Stimulated activated CD8-positive, alpha-beta memory T cell treated with anti-CD3 and anti-CD28 coated beads, Interleukin-4, amount 100 ng/mL, for 1 hour (primary cell): ENCODE measurements at places on chromosomes 4 and X.
A peak's percentile ranks its signal among the peaks of the same experiment; 100 is the strongest.

GRCh38 chr4:150230561-150230960 is 152.3 kb downstream of the DCLK2 start:
- DNase-seq, result no peak

- no peak for DNase-seq
These were observed 1.5 kb upstream of the GPR78 start for GRCh38 chr4:8578717-8579116.

DNA sequence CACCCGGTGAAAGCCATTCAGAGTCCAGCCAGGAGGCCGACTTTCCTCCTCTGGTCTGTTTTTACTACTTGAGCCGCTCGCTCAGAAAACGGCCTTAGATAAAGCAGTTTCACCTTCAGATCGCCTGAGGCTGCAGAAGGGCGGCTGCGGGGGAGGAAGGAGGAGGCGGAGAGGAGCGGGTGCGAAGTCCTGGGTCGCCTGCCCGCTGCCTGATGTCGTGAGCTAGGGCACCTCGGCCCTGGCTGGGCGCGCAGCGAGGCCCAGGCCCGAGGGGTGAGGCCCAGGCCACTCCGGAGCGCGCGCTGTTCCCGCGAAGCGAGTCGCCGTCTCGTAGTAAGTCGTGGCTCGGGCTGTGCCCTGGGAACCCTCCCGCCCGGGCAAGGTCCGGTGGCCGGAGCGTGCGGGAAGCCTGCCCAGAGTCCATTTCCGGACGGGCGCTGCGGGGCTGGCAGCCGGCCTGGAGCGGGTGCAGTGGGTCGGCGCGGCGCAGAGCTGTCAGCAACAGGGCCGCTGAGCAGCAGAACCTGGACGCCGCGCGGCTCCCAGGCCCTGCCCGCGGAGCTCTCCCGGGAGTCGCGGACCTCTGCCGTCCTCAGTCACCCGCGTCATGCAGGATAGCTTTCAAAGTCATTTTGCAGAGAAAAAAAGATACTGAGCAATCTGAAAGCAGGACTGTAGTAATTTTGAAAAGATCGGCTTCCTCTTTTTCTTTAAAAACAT is 18.6 kb downstream of the TRIM2 start:
- no peak for DNase-seq

GRCh38 chr4:10011277-10011676 is 10.0 kb downstream of the SLC2A9 start:
- DNase-seq, result no peak

- DNase-seq, result peak; percentile 38
These were observed 36.1 kb upstream of the IQSEC2 start for GRCh38 chrX:53317365-53318069.

DNA sequence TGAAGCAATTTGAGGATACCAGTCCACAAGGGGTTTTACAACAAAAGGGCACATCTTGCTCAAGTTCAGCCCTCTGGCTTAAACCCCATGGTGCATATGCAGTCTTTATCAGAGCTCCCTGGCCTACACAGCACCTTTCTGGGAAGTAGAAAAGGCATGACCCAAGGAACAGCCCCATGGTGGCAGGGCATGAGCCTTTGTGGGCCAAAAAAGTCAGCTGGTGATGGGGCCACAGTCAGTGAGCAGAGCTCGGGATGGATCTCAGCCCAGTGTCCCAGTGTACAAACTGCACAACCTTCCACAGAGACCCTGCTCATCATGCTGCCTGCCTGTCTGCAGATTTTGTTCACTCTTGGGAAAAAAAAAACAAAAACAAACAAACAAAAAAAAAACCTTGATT is 22.3 kb upstream of the TMEM165 start:
- DNase-seq, result no peak

DNA sequence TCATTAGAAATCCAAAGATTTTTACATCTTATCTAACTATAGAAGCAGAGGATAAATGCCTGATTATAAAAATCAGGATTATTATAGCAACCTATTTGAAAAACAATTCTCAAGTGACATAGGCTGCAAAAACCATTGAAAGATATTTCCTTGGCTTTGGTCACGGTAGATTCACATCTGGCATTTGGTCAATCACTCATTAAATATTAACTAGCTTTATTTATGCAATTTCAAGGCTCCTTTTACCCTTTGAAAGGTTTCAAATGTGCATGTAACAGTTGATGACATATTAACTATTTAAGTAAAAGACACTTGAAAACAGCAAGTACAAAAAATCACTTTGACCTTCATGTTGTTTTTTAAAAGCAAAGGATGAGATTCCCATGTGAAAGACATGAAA is 98.1 kb downstream of the MMRN1 start:
- DNase-seq, result no peak

GRCh38 chrX:97806238-97806637 is 922.5 kb downstream of the RPA4 start:
- no peak for DNase-seq

GRCh38 chrX:134604701-134605311 is 53.5 kb downstream of the PLAC1 start:
- DNase-seq, result no peak

- no peak for DNase-seq
These were observed 40.5 kb upstream of the CDKN2AIP start for GRCh38 chr4:183403961-183404360.

DNA sequence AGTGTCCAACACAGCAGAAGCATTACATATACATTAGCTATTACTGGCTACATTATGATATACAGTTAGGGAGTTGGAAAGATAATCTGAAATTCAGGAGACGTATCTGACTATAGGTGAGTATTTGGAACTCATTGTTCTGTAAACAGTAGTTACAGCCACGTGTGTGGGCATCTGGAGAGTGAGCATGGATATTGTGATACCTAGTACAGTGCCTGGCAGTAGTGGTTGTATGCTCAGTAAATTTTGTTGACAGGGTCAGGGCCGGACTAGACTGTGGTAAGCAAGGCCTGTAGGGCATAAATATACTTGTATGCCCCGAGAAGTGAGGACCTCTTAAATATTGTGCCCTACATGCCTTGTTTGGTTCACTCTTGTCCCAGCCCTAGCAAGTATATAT is 2.9 kb downstream of the F9 start:
- no peak for DNase-seq

GRCh38 chr4:174154215-174154854 is 129.1 kb downstream of the FBXO8 start:
- no peak for DNase-seq

GRCh38 chrX:132639446-132639845 is 150.6 kb upstream of the MBNL3 start:
- no peak for DNase-seq

DNA sequence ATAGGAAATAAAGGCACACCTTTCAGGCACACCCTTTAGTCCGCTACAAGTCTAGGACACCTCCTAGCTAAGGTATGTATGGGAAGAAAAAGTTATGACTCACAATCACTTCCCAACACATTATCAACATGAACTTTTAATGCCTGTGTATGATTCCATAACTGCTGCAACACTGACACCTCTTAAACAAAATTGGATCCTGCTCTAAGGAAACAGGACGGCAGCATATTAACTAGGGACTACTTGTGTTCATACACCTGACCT is 2.4 kb upstream of the PPP3CA start:
- no peak for DNase-seq

- no peak for DNase-seq
These were observed 367.6 kb upstream of the LCORL start for GRCh38 chr4:18389115-18389514.

DNA sequence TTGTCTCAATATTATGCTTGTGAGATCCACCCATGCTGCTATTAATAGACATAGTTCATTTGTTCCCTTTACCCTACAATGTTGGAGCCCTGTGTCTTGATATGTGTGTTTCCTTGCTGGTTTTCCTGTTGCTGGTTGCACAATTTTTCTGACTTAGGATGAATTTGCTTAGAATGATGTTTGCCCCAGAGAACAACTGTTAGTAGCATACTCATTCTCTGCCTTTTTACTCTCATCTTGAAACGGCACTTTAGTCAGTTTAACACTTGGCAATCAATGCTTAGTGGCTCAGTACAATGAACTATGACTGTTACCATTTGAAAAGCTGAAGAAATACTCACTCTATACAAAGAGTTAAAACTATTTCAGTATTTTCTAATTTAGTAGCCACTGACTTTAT is 158.8 kb upstream of the NDST4 start:
- DNase-seq, result no peak

GRCh38 chr4:73438582-73439215 is 2.7 kb downstream of the AFP start:
- DNase-seq, result no peak

DNA sequence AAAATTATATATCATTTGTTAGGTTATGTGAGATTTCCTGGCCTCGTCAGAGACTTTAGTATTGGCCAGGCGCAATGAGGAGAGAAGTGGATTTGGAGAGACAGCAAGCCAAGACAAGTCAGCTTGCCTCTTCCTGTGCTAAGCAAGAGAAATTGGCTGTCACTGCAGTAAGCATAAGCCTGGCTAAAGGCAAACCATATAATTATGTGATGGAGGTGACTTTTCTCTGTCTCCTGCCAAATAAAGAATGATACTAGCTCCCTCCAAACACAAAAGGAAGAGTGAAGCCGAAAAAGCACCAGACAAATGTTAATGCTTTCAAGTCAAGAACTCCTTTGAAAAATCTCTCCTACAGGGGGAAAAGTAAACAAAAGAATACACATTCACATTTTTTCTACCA is 2246.0 kb downstream of the ARAP2 start:
- DNase-seq, result no peak

DNA sequence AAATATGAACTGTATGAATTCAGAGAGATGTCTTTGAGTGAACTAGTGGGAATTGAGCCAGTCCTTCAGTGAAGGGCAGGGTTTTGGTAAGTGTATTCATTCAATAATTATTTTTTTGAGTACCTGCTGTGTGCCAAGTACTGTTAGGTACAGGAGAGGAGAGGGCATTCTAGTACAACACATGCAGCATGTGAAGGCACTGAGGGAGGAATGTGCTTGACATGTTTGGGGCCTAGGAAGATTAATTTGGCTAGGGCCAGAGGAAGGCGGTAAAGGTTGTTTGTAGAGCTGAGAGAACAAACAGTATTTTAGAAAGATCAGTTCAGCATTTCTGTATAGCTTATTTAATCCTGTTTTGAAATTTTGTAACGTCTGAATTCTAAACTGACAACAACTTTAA is 27.8 kb downstream of the APOOL start:
- DNase-seq, result no peak

GRCh38 chr4:139521754-139522401 is 34.1 kb downstream of the SETD7 start:
- no peak for DNase-seq

- no peak for DNase-seq
These were observed 98.5 kb upstream of the PSAPL1 start for GRCh38 chr4:7533267-7533666.

GRCh38 chr4:168859888-168860694 is 150.0 kb downstream of the CBR4 start:
- DNase-seq, result no peak

- DNase-seq, result no peak
These were observed 33.9 kb upstream of the CDX4 start for GRCh38 chrX:73412930-73413329.

- DNase-seq, result no peak
These were observed 70.8 kb upstream of the PGRMC2 start for GRCh38 chr4:128358231-128358912.

- no peak for DNase-seq
These were observed 153.4 kb downstream of the BMPR1B start for GRCh38 chr4:94911106-94911505.

DNA sequence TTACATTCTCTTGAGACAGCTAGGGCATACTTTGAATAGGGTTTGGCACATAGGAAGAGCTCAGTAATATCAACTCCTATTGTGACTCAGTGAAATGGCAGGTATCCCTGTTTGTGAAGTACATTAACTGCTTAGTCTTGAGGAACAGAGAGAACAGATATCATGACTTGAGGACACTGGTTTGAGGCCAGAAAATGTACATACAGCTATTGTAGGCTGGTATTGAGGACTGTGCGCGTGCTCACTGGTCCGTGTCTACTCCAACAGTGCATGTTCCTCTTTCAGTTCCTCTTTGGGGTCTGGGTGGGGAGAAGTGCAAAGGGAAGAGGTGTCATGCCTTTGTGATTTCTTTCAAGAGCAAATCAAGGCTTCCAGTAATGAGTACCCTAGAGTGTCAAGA is 34.6 kb upstream of the TBC1D9 start:
- no peak for DNase-seq

DNA sequence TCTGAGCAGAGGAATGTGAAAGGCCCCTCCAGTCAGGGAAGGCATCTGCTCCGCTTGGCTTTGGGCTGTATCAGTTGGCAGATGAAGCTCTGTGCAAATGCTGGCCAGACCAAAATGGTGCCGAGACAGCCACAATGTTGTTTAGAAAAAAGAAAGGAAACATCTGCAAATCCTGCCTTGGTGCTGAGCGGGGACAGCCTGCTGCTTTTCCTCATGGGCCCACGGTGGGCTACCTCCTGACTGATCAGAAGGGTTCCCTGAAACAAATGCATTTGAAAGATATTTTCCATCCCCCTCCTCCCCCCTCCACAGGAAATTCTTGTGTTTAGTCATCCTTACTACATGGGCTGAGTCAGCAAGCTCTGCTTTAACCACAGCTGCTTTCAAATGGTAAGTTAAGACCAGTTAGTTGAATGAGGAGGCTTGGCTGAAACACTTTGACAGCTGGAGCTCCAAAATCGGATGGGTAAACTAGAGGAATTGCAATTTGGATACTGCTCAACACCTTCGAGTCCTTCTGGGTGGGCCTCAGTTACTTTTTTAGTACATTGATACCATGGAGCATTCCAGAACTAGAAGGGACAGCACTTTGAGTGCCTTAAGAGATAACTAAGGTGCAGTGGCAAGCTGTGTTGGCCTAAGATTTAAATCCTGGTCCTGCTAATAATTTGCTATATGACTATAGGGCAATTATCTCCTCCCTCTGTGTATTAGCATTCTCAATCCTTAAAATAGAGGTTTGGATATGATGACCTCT is 36.0 kb downstream of the PLAC1 start:
- DNase-seq, result no peak
